ENCODE measurements at places on chromosomes 6 and 20. TPM values are rescaled to one million over a fixed set of nuclear protein-coding genes. Genes with fewer than 3 reads are reported as not detected.

Gene SNAI1
- 0.47 TPM for total RNA-seq

Gene DPM1
- total RNA-seq = 61.7 TPM

Gene POLH
- total RNA-seq = 19.1 TPM

Gene OPRL1
- total RNA-seq = 2.2 TPM

Gene VWA7
- total RNA-seq = 0.86 TPM

Gene PSORS1C1
- 2.8 TPM for total RNA-seq

Gene LGSN
- total RNA-seq = not detected

Gene GPANK1
- 12.2 TPM for total RNA-seq

Gene RNF144B
- total RNA-seq = 0.79 TPM

Gene PERP
- 29.8 TPM for total RNA-seq

Gene TMEM14A
- total RNA-seq = 34.7 TPM

Gene MCCD1
- not detected for total RNA-seq

Gene TSHZ2
- 0.63 TPM for total RNA-seq

Gene SLCO4A1
- 0.32 TPM for total RNA-seq

Gene HLA-DMB
- 0.09 TPM for total RNA-seq

Gene WFDC12
- total RNA-seq = not detected

Gene PRRT1
- total RNA-seq = 0.09 TPM

Gene GTSF1L
- total RNA-seq = not detected
